Activated B cell treated with CpG ODN at 0.5 μM for 24 hours (primary cell): ENCODE measurements at places on chromosomes 6 and 20.

DNA sequence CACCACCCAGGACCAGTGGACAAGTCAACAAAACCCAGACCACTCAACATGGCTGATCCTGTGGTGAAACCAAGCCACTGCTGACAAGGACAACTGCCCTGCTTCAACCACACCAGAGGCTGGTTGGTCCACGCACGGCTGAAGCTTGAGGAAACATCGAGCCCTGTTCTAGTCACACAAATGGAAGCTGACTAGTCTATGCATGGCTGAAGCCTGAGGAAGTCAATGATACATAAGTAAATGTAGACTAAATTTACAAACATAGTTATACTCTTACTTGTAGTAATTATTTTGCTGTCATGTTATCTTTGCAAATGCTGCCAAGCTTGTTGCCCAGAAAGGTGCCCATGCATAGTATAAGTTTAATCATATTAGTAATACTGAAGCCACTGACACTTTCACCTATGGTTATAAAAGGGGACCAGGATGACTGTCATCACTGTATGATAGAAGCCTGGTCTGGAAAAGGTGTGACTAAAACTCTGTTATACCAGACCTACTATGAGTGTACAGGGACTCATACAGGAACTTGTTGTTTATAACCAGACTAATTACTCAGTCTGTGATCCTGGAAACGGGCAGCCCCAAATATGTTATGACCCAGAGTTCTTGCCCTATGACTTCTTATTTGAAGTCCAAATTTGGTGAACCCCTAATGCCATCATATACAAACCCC is 5.6 kb downstream of the IL22RA2 start:
- DNase-seq = no peak

- DNase-seq = peak; percentile 39
Observed at GRCh38 chr6:111805511-111806164, 67.6 kb downstream of the FYN start.

- no peak for DNase-seq
Observed at GRCh38 chr6:45378334-45378926, 696 bp upstream of the SUPT3H start.

DNA sequence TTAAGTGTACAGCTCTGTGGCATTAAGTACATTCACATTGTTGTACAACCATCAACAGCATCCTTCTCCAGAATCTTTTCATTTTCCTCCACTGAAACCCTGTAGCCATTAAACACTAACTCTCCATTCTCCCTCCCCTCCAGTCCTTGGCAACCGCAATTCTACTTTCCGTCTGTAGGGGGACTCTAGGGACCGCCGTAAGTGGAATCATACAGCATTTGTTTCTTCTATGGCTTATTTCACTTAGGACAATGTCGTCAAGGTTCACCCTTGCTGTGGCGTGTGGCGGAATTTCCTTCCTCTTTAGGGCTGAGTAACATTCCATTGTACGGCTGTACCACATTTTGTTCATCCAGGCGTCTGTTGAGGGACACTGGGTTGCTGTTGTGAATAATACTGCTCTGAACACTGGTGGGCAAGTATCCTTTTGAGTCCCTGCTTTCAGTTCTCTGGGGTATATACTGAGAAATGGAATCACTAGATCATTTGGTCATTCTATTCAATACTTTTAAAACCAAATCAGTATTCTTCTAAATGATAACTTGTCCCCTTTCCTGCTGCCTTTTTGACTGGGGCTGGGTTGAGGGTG is 50.7 kb downstream of the PPP1R3G start:
- no peak for DNase-seq

DNA sequence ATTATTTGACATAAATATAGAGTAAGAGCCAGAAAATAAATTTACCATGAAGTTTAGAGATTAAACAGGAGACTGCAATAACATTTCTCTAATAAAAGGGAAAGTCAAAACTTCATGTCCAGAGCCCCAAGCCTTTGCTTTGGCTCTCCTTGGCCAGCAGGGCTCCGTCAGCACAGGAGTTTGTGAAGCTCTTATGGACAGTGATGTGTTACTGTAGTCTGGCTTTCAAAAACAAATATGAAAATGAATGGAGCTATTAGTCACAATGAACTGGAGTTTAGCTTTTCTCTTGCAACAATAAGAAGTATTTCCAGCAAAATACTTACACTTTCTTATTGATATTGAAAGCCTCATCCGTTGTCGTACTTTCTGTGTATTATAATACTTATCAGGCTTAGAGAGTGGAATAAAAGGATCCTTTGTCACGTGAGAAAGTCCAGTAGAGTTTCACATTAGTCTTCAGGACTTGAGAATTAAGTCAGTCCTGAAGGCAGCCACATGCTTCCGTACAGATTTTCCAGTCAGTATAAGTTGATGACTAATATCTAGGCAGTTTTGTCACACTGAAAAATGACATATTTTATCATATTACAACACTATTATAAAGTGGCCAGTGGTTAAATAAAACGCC is 117.0 kb upstream of the PRL start:
- no peak for DNase-seq

DNA sequence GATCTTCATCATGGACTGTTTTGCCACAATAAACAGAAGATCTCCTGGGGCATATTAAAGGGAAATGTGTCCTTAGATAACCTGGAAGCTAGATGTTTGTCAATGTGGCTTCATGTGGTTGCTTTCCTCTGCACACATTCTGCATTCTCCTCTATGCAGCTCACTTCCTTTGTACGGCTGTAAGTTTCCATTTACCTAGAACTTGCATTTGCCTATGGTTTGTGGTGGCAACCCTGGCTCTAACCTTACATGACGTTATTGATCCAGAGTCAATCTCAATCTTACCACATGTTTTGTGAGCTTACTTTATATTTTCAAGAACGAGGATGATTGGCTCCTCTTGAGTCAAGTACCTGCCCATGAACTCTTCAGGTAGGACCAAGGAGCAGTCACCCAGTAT is 863.1 kb downstream of the MAFB start:
- DNase-seq = no peak
